ENCODE measurements at places on chromosomes 3 and 15.

DNA sequence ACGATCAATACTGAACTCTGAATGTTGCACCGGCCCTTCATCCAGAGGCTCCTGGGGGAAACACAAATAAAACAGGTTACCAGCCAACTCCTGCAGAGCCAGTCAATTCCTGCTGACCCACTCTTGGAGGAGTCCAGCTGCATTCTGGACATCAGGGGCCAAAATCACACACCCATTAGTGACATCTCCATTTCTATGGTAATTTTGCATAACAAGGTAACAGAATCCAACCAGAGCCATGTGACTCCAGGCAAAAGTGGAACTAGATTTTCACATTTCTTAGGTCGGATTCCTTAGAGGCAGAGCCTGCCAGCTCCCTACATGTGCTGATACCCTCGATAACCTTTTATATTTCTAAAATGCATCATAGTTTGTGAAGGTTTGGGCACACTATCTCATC lies 119.2 kb upstream of the CTNNB1 start:
- DNase-seq = no peak

DNA sequence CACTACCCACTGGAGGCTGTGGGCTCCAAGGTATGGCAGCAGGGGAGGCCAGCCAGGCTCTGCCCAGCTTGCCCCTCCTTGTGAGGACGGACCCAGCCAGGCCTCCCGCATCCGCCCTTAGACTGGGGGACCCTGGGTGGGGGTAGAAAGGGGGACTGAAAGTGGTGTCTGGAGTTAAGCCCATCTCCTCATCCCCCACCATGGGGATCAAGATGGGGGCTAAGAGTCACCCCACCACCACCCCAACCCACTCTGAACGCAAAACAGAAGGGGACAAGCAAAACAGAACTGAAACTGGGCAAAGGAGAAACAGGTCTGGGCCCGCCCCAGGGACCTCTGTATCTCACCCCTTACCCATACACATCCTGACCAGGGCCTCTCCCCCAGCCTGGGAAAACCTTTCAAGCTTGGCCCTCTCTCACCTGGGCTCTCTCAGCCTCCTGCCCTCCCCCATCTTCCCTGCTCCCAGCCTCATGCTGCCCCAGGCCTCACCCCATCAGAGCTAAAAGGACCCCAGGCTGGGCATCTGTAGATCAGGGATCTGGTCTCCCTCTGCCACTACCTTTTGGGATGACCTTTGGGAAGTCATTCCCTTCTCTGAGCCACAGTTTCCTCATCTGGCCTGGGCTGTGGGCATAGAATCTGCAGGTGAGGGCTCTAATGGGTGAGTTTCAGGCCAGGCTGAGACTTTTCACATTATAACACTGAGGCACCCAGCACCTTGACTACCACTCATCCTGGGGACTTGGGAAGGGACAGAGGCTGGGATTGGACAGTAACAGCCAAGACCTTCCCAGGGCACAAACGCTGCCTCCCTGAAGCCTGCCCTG lies 30.0 kb upstream of the CYP11A1 start:
- no peak for DNase-seq

DNA sequence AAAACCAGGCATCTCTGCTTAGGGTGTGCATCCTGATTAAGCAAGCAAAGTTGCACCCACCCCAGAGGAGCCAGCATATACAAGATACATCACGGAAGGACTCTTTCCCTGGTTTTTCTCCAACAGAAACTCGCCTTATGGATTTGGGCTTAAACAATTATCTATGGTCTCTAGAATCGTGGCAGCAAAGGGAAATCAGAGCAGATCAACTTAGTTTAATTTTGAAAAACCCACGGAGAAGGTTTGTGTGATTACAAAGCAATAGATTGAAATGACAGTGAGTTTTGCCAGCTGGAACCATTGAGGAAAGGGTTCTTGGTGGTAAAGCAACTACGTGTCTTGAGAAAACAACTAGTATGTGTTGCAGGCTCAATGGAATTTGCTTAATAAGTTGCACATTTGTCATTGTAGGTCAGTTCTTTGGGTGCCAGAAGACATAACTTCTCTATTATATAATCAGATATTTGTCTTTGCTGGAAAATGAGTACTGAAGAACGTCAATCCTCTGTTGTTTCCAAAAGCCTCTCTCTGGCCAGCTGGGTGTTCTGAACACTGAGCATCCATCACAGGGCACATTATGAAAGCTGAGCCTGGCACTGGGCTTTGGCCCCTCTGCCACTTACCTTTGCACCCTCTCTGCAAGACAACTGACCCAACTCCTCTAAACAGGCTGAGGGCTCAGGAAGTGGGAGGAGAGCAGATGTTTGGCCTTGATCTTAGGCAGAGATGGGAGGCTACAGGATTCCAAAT lies 75.7 kb upstream of the FBN1 start:
- no peak for DNase-seq

DNA sequence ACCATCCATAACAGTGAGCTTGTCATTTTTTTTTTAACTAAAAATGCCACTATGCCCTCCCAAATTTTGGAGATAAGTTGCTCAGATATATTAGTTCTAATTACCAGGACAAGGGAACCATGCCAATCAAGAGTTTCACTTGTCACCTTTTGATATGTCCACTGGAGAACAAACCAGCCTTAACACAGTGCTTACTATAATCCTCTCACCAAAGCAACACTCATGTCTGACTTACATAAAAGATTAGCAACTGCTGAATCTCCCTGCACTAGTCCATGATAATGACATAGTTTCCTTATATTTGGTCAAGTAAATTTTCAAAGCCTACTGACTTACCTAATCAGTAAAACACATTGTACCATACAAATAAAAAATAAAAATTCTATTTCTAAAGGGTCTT lies 44.4 kb downstream of the TTBK2 start:
- DNase-seq = no peak

- no peak for DNase-seq
These were observed 324.5 kb downstream of the TBL1XR1 start for GRCh38 chr3:176872771-176873209.

GRCh38 chr3:64265646-64266045 lies 40.4 kb upstream of the PRICKLE2 start:
- DNase-seq = no peak

DNA sequence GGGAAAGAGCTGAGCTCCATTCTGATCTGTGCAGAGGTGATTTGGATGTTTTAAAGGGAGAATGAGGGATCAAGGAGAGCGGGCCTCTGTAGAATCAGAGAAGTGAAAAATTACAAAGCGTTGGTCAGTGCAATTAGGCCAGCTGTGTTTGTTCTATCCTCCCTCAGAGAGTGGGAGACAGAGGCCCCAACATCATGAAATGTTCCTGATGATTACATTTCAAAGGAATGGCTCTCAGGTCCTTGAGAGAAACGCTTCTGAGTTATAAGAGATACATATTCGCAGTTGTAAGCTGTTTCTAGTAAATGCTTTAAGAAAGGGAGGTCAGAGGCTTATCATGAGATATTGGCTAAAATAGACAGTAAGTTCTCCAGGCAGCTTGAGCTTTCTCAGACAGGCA lies 15.7 kb upstream of the CAND2 start:
- DNase-seq = no peak

DNA sequence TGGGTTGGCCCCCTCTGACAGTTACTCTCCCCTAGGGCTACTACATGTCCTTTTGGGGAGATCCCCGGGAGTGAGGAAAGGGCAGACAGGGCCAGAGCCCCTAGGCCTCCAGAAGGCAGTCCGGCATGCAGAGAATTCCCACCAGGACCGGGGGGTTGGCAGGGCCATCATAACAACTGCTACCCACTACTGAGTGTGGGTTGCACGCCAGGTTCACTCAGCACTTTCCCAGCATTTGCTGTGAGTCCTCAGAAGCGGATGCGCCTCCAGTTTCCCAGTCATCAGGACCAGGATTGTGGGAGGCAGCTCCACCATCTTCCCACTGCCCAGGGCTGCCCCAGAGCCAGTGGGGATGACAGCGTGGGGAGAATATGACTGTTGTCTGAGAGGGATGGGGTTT lies 51.2 kb upstream of the HERC1 start:
- no peak for DNase-seq

- DNase-seq = no peak
These were observed 25.8 kb upstream of the PRTG start for GRCh38 chr15:55768670-55769185.

- no peak for DNase-seq
These were observed 88.7 kb downstream of the TFG start for GRCh38 chr3:100798012-100798411.

GRCh38 chr3:183317886-183318865 lies 65.1 kb downstream of the B3GNT5 start:
- no peak for DNase-seq

- no peak for DNase-seq
These were observed 58.6 kb downstream of the TMEM212 start for GRCh38 chr3:171901615-171902312.

DNA sequence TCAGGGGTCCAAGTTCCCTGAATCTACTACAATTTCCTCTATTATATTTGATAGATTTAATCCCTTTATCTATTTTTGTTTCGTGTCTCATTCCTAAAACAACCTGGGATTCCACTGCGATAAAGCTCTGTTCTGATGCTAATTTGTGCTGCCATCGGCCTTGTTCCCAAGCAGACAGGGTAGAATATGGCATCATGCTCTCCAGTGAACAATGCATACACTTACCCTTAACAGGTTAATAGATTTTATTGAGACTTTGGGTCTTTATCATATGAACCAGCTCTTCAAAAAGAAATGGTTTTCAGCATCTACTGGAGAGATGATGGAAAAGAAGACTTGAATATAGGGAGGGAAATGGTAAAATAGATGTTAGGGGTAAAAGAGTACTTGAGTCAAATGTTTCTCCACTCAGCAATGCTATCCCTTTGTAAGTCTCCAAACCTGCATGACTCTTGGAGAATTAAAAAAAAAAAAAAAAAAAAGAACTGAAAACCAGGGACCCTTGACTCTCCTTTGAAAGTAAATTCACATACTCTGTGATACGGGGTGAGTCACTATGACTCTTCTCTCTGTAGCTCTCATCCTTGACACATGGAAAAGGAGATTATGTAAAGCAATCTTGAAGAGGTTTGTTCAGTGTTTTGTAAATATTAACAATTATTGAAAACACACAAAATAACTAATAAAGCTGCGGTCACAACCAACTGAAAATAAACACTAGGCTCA lies 268.8 kb downstream of the ZBTB20 start:
- no peak for DNase-seq

DNA sequence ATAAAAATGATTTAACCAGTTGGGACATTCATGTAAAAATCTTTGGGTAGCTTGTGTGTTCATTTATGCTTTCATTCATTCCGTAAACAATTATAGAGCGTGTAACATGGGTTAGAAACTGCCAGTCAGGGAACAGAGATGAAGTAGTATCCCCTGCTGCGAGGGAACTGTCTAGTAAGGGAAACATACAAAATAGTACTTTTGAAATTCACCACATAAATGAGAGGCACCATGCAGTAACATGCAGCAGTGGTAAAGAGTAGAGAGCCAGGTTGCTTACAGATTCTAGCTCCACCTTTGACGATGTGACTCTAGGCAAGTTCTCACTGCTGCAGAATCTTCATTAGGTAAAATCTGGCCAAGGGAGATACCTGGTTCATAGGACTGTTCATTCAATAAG lies 938 bp downstream of the DZIP3 start:
- no peak for DNase-seq

DNA sequence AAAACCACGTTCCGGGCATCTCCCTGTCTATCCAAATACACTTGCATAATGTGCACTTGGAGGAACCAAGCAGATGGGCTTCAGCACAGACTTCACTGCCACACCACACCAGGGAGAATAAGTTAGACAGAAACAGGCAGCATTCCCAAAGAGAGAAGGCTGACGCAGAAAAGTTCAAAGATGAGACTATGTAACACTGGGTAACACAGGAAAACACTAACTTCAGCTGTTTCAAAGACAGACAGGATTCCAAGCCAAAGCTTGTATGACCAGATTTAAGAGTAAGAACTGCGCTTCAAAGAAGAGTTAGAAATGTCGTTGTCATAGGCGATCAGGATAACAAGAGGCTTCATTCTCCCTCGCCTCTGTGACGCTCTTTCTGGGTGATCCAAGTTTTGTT lies 19.9 kb downstream of the SLC51A start:
- DNase-seq = no peak

DNA sequence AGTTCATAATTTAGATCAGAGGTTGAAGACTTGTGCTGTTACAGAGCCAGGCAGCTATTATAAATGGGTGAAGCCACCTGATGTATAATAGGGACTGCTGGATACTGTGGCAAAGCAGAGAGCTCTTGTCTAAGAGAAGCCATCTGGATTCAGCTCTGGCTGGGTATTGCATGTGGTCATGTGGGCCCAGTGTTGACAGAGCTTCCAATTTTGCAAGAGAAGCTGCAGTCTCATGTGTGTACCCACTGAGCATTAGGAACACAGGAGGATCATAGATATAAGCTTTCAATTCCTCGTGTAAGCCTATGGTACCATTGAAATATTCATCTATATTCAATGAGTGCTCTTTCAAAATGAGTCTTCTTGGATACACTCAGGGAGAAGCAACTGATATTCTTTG lies 303.9 kb upstream of the SLCO3A1 start:
- DNase-seq = no peak

- DNase-seq = no peak
These were observed 38.9 kb downstream of the SLC25A26 start for GRCh38 chr3:66259566-66260255.

DNA sequence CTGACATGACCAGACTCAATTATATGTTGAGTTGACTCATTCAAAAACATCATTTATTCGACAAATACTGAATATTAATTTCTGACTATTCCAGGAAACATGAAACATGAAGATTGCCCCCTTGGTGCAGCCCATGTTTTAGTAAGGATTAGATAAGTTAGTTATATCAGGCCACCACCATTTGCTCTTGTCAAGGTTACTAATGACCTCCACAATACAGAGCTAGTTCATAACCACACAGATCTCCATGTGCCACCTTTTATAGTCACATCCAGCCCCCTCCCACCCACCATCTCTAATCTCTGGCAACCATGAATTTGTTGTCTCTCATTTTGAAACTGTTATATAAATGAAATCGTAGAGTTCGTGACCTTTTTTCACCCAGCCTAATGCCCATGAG lies 15.7 kb downstream of the KLHL18 start:
- no peak for DNase-seq
